ENCODE measurements at places on chromosomes 5 and 9. TPM values are rescaled to one million over a fixed set of nuclear protein-coding genes. Genes with fewer than 3 reads are reported as not detected.

Gene TMEM203
- total RNA-seq, result 21.6 TPM

Gene OR13C2
- total RNA-seq, result not detected

GRCh38 chr9:112787978-112788377 lies 37.4 kb downstream of the SNX30 start:
- no peaks in the 10 kb centered on the region for H3K36me3 ChIP-seq
- no peaks in the 10 kb centered on the region for H3K27me3 ChIP-seq
- no peak overlapping the region for H3K27ac ChIP-seq
- no peak overlapping the region for H3K4me3 ChIP-seq
- no peak for DNase-seq

- H3K27me3 ChIP-seq, result no peaks in the 10 kb centered on the region
These were observed 125.9 kb downstream of the CEP120 start for GRCh38 chr5:123297198-123297831.

Gene MARCHF11
- not detected for total RNA-seq

GRCh38 chr9:4986296-4986695 lies 1.2 kb downstream of the JAK2 start:
- no peak for DNase-seq
- H3K4me1 ChIP-seq, result peaks cover 14% of the 10 kb centered on the region
- H3K27me3 ChIP-seq, result peaks cover 36% of the 10 kb centered on the region
- no peaks in the 10 kb centered on the region for H3K36me3 ChIP-seq
- no peak overlapping the region for H3K27ac ChIP-seq

DNA sequence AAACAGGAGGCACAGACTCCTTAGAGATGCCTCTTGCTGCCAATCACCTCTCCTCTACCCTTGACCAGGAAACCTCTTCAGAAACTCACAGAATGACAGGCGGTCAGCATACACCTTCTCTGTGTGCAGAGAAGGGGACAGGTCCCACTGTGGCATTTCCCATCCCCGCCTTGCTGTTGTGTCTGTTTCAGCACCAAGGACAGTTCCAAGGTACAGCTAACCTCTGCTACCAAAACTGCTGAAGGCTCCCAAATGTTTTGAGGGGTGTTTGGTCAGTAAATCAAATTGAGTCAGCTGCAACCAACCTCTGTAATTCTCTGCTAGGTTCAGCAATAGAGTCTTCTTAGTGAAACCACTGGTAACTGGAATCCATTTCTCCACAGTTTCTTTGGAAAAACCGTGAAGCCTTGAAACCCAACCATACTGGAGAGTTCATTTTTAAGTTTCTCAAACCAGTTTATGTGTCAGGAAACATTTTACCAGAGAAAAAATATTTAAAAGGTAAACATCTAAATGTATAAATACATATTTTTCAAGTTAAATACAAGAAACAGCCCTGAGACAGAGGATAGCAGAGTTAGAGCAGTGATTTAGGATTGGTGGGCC lies 122.0 kb downstream of the DRD1 start:
- H3K4me1 ChIP-seq, result no peaks in the 10 kb centered on the region
- no peaks in the 10 kb centered on the region for H3K27me3 ChIP-seq
- peak; percentile 93 for DNase-seq
- H3K36me3 ChIP-seq, result no peaks in the 10 kb centered on the region

GRCh38 chr5:139631520-139632165 lies 16.5 kb upstream of the CXXC5 start:
- no peak overlapping the region for H3K4me3 ChIP-seq
- H3K36me3 ChIP-seq, result peaks cover 2% of the 10 kb centered on the region
- no peaks in the 10 kb centered on the region for H3K4me1 ChIP-seq
- DNase-seq, result no peak
- H3K27me3 ChIP-seq, result no peaks in the 10 kb centered on the region

- DNase-seq, result no peak
- H3K27ac ChIP-seq, result no peak overlapping the region
- H3K36me3 ChIP-seq, result no peaks in the 10 kb centered on the region
- H3K27me3 ChIP-seq, result no peaks in the 10 kb centered on the region
- no peaks in the 10 kb centered on the region for H3K4me1 ChIP-seq
- no peak overlapping the region for H3K4me3 ChIP-seq
These were observed 1748.7 kb downstream of the EFNA5 start for GRCh38 chr5:105922080-105922479.

Gene OR1Q1
- total RNA-seq, result not detected

DNA sequence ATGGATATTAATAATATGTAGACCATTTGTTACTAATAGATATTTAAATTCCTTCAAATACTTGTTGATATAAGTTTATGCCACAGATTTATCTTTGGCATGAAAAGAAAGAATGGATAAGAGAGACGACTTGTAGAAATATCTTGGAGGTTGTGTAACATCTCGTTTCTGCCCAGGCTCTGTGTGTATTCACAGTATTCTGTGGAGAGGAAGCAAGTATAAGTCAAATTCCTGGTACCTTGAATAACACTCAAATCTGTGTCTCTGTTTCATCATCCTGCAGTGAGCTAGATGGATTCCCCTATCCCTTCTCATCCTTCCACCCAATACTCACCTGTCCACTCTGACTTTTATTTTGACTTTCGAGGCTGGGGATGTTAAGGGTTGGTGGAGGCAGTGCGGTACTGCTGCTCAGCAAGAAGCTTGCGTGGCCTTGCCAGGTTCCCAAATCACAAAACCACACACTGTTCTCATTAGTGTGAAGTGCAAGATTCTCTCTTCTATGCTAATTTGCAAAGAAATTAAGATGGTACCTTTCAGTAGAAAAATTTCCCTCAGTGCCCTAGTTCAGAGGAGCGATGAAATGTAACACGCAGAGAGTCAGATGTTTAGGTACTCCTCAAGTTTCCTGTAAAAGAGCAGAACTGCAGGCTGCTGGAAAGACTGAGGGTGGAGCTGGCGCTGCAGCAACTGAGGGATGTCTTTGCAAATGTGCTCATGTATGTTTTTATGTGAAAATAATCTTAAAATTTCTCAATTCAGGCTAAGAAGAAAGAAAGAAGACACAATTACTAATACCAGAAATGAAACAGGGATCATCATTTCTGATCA lies 42.6 kb upstream of the ANKRD18A start:
- no peak overlapping the region for H3K27ac ChIP-seq
- no peaks in the 10 kb centered on the region for H3K36me3 ChIP-seq
- no peaks in the 10 kb centered on the region for H3K27me3 ChIP-seq

DNA sequence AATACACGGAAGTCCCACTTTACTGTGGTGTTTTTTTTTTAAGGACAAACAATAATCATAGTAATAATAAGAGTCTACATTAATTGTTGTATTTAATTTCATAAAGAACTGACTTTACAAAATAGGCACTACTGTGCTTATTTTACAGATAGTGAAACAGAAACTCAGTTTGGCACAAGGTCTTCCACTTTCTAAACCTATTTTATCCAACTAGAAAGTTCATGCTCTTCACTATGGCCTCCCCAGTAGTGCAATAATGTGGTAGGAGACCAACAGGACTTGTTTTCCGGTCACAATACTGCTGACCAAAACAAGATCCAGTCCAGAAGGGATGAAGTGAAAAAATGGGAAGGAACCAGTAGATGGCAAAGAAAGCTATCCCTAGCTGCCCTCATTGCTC lies 531.6 kb downstream of the CAAP1 start:
- H3K27ac ChIP-seq, result no peak overlapping the region
- no peaks in the 10 kb centered on the region for H3K4me1 ChIP-seq
- H3K36me3 ChIP-seq, result no peaks in the 10 kb centered on the region
- H3K4me3 ChIP-seq, result no peak overlapping the region
- no peaks in the 10 kb centered on the region for H3K27me3 ChIP-seq

Gene PCDHB12
- 3.0 TPM for total RNA-seq

GRCh38 chr5:138724470-138725146 lies 28.6 kb upstream of the CTNNA1 start:
- H3K27ac ChIP-seq, result no peak overlapping the region
- H3K4me3 ChIP-seq, result no peak overlapping the region
- H3K36me3 ChIP-seq, result no peaks in the 10 kb centered on the region
- peaks cover 36% of the 10 kb centered on the region for H3K4me1 ChIP-seq

DNA sequence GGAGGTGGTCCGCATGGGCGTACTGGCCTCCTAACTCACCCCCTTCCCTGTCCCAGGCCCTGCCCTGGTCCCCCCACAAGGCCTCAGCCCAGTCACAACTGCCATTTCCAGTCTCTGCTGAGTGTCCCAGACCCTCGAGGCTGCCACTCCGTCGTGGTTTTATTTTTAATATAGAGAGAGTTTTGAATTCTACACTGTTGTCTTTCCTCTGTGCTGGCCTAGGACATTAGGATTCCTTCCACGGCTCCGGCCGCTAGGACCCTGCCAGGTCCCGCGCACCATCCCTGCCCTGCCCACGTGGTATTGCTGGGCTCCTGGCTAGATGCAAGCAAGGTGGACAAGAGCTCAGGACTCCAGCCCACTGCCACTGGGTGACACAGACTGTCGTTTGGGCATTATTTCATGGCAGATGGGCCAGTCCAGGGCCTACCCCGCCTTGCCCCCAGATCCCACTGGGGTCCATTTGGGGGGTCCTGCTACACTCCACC lies 53.3 kb downstream of the SAR1B start:
- no peaks in the 10 kb centered on the region for H3K36me3 ChIP-seq
- no peaks in the 10 kb centered on the region for H3K27me3 ChIP-seq
- H3K4me3 ChIP-seq, result no peak overlapping the region
- no peak overlapping the region for H3K27ac ChIP-seq
- no peak for DNase-seq

GRCh38 chr5:42985129-42986037 lies 54.7 kb downstream of the ANXA2R start:
- no peaks in the 10 kb centered on the region for H3K36me3 ChIP-seq

Gene CNTFR
- total RNA-seq, result 37.2 TPM

Gene PDE8B
- 4.3 TPM for total RNA-seq

DNA sequence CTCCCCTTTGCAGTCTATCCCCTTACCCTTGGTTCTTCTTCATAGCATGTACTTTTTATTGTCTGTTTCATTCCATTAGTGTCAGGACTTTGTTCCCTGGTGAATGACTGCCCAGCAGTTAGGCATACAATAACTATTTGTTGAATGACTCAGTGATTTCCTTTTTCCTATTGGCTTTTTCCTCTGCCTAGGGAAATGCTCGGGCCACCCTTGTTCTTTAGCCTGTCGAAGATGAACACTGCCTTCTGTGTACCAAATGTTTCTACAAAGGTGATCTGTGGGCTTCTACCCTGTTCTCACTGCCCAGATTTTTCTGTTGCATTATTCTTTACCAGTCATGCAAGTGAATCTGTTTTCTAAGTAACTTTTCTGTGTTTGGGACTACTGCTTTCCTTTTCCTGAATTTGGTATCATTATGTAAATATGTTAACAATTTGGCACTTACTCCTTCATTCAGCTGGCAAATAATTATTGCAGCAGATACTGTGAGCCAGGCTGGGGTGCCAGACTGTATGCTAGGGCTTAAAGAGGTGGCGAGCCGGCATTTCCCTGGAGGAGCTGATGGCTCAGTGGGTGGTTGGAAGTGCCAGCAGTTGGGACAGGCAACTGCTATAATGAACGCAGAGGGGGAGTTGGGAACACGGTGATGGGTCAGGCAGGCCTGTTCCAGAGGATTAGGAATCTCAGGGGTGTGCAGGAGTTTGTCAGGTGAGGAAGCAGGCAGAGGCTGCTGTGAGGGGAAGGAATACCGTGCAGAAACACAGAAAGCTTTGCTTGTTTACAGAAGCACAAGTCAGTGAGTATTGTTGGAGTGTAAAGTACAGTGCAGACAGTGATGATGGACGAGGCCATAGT lies 30.6 kb downstream of the KDM4C start:
- no peak overlapping the region for H3K4me3 ChIP-seq
- peak; percentile 40 for DNase-seq
- no peak overlapping the region for H3K27ac ChIP-seq

Gene SAXO1
- 0.15 TPM for total RNA-seq

- no peak for DNase-seq
- H3K27me3 ChIP-seq, result peaks cover 30% of the 10 kb centered on the region
- H3K4me1 ChIP-seq, result no peaks in the 10 kb centered on the region
- no peak overlapping the region for H3K4me3 ChIP-seq
These were observed 4.8 kb upstream of the ENTPD8 start for GRCh38 chr9:137445930-137446431.

DNA sequence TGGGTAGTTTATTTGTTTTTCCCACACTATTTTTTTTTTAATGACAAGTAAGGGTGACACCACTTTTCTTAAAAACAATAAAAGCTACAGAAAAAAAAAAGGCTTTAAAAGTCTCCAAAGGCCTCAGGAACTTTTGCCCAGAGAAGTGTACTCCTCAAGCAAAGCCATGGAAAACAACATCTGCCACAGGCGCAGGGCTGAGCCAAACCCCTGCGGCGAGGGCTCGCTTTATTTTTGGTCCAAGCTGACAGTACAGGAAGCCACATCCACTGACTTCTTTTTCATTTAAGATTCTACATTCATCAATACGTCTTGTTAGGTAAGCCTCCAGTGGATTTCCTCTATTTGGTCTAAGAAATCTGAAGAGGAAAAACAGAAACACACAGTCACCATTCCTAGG lies 51.9 kb upstream of the IFNK start:
- H3K36me3 ChIP-seq, result no peaks in the 10 kb centered on the region
- DNase-seq, result no peak
- no peak overlapping the region for H3K4me3 ChIP-seq
- no peaks in the 10 kb centered on the region for H3K27me3 ChIP-seq
- H3K4me1 ChIP-seq, result peaks cover 58% of the 10 kb centered on the region

Gene FAM221B
- total RNA-seq, result not detected

Gene NEUROG1
- total RNA-seq, result not detected

GRCh38 chr5:160702934-160703333 lies 149.1 kb downstream of the ATP10B start:
- no peaks in the 10 kb centered on the region for H3K36me3 ChIP-seq
- no peak overlapping the region for H3K27ac ChIP-seq
- H3K4me1 ChIP-seq, result peaks cover 3% of the 10 kb centered on the region
- H3K27me3 ChIP-seq, result no peaks in the 10 kb centered on the region

GRCh38 chr9:136105398-136106135 lies 10.5 kb upstream of the NACC2 start:
- H3K4me3 ChIP-seq, result no peak overlapping the region
- H3K4me1 ChIP-seq, result peaks cover 44% of the 10 kb centered on the region
- no peak for DNase-seq
- no peak overlapping the region for H3K27ac ChIP-seq

DNA sequence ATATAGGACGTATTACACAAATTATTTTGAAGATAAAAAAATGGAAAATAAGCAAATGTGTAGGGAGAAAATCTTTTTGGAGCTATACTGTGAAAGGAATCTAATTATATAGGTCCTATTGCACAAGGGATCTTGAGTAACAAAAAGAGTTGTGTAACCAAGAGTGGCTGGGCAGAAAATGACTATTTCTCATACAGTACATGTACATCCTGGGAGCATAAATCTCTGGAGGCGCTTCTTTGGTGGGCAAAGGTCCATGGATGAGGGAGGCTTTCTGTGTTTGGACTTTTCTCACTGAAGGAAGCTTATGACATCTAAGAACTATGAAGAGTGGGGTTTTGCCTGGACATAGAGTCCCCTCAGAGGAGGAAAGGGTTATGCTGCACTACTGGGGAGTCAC lies 29.8 kb downstream of the ANKS6 start:
- no peaks in the 10 kb centered on the region for H3K27me3 ChIP-seq
- DNase-seq, result no peak
- H3K4me3 ChIP-seq, result no peak overlapping the region
- H3K4me1 ChIP-seq, result no peaks in the 10 kb centered on the region

DNA sequence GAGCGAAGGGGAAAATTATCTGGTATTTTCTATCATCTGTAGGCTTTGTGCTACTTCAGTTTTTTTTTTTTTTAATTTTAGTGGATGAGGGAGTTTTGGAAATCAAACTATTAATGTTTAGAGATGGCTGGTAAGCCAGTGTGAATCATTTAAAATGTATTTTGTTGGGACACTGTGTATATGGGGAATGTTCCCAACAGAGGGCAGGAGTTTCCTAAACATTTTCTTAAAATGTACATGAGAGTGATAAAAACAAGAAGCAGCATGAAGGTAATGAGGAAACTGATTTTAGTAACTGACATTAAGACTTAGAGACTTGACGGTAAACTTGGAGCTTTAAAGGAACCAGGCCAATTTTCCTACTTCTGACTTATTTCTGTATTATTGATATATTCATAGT lies 68.2 kb upstream of the ITGA2 start:
- DNase-seq, result no peak
- H3K27ac ChIP-seq, result no peak overlapping the region
- H3K36me3 ChIP-seq, result no peaks in the 10 kb centered on the region
- H3K4me1 ChIP-seq, result no peaks in the 10 kb centered on the region
- H3K27me3 ChIP-seq, result no peaks in the 10 kb centered on the region
- no peak overlapping the region for H3K4me3 ChIP-seq
